ENCODE measurements at places on chromosomes 5 and 9. TPM values are rescaled to one million over a fixed set of nuclear protein-coding genes. Genes with fewer than 3 reads are reported as not detected.

- DNase-seq: no peak
These were observed 17.7 kb upstream of the NSMF start for GRCh38 chr9:137476856-137477255.

The SOHLH1 gene
- total RNA-seq: not detected

The ENG gene
- total RNA-seq: 3.2 TPM

DNA sequence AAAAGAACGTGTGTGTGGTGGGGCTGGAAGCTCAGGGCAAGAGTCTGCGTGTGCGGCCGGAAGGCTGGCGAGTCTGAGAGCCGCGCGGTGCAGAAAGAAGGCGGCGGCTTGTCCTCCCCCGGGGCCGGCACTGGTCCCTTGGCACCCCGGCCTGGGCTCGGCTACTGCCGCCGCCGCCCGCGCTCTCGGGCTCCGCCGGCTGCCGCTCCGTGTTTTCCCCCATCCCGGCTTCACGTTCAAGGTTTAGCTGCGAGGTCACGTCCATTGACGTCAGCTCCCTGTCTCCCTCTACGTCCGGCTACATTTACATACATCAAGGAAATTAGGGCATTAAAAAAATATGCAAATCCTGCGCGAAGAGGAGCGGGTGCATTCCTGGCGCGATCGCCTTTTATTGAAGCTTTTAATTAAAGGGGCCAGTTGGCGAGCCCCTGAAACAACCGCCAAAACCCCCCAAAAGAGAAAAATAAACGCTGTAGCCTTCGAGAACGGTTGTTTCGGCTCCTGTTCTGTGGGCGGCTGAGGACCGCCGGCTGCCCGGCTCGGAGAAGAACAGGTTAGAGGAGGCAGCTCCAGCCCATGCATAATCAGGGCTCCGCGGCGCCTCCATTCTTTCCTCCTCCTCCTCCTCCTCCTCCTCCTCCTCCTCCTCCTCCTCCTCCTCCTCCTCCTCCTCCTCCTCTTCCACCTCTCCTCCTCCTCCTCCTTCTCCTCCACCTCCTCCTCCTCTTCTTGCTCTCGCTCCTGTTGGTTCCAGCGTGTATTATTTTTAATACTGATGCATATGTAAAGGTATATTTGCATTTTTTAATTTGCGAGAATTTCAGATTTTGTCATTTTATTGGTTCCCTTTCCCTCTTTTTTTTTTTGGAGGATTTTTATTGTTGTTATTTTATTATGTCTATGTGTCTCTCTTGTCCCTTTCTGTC, 207.0 kb downstream of the MEF2C start:
- peak; percentile 88 for DNase-seq

- no peak for DNase-seq
These were observed 115.9 kb downstream of the CDC42SE2 start for GRCh38 chr5:131379723-131380122.

DNA sequence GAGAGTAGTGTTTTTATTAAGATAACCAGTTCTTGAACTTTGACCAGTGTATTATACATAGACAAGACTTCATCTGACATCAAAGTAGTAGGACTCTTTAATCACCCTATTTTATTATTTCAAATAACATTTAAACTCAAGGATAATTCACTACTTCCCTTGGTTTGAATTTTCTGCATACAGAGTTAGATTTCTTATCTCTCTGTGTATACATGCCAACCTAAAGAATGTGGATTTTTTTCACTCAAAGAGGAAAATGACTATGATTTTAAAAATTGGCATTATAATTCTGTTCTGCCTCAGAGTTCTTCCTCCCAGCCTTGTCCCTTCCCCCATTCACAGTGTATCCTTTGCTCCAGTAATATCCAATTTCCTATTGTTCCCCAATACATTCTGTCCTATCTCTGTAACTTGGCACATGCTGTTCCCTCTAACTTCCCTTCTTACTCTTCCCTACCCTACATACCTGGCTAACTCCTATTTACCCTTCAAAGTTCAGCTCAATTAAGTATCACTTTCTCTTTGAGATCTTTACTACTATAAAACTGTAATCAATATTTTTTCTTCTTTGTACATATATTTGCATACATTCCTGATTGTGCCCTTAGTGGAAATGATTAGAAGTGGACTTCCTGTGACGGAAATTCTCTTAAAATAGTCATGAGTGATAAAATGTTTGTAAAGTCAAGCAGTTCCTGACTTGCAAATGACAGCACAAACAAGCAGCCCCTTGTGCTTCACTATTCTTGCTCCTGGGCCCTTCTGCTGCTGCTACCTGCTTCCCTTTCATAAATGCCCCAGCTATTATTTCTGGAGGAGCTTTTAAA, 38.1 kb upstream of the DENND4C start:
- DNase-seq: no peak

DNA sequence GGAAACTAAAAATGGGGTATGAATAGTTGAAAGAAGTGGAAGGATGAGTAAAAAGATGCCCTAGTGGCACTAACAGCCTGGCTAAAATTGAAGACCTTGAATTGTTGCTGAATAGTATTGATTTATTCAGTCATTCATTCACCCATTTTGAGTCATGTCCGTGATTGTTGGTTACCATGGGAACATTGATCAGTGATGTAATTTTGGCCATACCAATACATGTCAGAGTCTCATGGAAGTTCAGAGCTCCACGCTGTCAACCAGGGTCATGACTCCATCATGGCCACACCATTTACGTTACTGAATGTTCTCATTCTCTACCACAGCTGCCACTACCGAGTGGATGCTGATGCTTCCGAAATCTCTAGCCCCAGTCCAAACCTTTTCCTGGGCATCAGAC, 62.5 kb upstream of the FOXE1 start:
- DNase-seq: no peak

GRCh38 chr5:116035123-116035522, 2.9 kb downstream of the ARL14EPL start:
- DNase-seq: no peak

- DNase-seq: no peak
These were observed 215.7 kb upstream of the ELL2 start for GRCh38 chr5:96177303-96177869.

DNA sequence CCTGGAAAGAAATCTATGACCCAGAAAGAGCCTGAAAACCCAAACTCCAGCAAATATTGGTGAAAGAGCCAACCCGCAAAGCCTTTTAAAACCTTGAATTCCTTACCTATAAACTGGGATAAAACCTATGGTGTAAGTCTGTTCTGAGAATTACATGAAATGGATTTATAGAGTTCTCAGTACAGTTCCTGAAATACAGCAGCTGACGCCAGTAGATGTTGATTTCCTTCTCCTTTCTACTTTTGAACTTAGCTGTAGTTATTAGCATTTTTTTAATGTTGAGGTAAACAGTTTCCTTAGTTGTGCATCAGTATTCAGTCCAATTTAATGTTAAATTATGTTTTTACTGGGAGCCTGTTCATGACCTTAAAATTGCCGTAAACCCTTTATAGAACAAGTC, 3.7 kb downstream of the SPIN1 start:
- no peak for DNase-seq

DNA sequence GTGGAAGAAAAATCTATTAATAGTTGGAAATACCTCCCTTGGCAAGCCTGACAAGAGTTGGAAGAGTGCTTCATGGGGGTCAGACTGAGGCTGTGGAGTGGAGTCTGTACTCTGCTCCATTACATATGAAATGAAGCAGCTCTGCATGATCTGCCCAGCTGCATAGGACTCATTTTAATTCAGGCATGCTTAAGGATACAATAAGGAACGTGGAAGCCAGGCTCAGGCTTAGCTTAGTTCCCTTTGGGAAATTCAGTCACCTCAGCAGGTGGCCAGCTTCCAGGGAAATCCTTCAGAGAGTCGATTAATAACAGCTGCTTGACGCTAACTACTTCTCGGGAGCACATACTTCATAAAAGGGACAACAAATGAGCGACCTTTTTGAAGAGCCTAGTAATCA, 1672.9 kb upstream of the WWC1 start:
- DNase-seq: no peak

DNA sequence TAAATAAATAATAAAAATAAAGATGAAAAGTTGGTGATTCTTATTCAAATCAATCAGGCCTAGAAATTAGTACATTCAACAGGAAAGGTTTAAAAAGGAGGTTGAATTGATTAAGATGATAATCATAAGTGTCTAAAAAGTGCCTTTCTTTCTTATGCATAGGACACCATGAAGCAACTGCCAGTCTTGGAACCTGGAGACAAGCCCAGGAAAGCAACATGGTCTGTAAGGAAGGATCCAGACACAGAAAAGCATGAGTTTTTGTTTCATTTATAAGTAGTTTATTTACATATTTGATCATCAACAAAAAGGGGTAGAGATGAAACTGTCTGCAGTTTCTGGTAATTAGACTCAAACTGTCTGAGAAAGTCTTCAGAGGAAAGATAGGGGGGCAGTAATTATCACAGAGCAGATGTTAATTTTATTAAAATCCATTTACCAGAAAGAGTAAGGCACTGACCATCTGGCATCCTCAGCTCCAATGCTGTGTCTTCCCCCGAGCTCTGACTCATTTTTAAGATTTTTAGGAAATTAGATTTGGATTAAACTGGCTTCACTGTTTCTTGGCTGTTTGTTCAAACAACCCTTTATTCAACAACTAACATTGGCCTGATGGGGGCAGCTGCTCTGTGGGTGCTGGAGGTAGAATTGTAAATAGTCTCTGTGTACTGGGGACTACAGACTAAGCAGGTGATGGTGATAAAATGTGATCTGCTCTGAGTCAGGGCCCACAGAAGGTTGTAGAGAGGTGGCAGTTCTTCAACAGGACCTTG, 2.7 kb downstream of the RABEPK start:
- DNase-seq: no peak

DNA sequence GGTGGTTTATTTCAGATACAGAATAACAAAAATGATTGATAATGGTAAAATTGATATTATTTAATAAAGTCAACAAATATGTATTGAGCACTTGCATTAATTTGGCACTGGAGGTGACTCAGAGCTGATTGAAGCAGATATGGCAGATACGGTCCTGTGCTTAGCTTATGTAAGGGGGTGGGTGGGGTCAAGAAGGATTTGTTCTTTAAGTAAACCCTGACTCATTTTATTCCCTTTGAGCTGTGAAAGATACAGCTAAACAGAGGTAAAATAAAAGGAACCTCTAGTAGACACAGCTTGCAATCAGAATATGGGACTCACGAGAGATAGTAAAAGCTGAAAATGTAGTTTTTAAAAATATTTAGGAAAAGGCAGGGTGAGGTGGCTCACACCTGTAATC, 201.3 kb upstream of the CLINT1 start:
- no peak for DNase-seq

The BTNL3 gene
- 0.09 TPM for total RNA-seq

The TEX48 gene
- total RNA-seq: not detected

The ADAMTS19 gene
- 6.2 TPM for total RNA-seq

The TXNDC8 gene
- not detected for total RNA-seq

Data from cerebellum (tissue), 4 donors.